ENCODE measurements at places on chromosomes 13 and 19.
A peak's percentile ranks its signal among the peaks of the same experiment; 100 is the strongest.

DNA sequence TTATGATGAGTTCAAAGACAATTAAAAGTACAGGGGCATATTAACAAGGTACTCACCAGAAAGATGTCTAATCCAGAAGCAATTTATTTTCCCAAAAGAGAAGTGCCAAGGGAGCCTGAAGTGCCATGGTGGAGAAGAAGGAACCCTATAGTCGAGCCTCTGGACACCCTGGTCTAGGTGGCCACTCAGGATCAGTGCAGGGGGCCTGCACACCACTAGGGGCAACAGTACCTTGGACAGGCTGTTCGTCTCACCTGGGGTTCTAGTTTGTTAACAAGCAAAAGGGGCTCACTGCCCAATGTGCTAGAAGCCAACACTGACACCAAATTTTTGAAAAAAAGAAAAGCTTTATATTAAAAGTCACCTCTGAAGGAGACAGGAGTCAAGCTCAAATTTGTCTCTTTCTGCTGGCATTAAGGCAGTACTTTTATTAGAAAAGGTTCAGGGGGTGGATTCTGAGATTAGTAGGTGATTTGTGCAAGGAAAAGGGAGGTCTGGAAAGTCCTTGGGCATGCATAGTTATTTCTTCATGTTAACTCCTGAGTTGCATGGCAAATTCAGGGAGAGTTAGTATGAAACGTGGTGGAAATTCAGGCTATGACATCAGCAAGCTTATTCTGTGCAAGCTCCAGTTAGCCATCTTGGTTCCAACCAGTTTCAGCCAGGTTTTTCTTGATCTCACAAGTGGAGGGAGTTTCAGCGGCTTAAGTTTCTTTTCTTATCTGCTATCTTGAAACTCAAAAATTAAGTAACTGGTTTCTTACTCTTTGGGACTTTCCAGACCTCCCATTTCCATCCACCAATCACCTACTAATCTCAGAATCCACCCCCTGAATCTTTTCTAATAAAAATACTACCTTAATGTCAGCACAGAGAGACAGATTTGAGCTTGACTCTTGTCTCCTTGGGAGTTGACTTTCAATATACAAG lies 884 bp upstream of the CBY2 start:
- no peak for DNase-seq

- DNase-seq, result no peak
Measured at GRCh38 chr19:20422216-20423205, 143.1 kb downstream of the ZNF737 start.

DNA sequence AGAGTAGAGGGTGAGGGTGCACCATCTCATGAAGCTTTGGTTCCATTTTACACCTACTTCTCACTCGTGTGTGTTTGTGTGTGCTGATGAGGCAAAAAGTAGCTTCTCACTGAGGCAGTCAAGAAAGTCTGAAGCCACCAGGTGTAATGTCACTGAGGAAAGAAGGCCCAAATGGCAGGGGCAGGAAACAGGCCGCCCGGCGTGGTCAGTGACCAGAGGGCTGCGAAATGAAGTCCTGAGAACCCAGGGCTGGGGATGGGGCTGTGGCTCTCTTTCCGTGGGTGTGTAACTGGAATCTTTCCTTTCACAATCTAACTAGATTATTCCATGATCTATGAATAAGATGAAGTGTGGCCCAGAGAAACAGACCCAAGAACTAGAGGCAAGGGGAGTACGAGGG lies 25.5 kb upstream of the TFDP1 start:
- DNase-seq, result no peak

DNA sequence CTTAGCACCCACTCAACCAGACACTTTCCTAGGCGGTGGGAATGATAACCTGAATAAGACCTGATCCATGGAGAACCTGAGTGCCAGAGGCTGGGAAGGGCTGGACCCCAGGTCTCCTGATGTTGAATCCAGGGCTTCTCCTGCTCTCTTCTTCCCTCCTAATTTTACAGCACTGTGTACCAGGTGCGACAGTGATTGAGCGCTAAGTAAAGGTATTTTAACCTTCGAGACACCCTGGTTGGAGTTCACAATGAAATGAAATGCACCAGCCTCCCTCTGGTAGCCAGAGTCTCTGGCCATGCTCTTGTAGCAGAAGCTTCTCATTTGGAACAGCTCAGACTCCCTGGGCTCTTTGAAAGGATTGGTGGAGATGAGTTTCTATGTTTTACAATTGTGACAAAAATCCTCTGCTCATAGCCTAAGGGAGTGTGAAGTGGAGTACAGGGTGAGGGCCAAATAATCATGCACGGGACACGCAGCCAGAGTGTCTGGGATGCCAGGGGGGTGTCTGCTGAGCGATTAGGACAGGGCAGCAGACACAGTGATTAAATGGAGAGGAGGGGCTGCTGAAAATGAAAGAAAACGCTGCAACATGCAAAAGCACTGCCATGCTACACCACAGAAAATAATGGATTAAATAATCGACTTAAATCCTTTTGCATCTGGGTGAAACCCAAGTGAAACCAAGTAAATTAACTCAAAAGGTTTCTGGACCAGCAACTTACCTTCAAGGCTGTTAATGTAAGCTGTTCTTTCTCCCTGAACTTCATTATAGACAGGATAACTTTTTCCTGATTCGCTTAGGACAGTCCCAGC lies 83.8 kb downstream of the FAM216B start:
- no peak for DNase-seq

DNA sequence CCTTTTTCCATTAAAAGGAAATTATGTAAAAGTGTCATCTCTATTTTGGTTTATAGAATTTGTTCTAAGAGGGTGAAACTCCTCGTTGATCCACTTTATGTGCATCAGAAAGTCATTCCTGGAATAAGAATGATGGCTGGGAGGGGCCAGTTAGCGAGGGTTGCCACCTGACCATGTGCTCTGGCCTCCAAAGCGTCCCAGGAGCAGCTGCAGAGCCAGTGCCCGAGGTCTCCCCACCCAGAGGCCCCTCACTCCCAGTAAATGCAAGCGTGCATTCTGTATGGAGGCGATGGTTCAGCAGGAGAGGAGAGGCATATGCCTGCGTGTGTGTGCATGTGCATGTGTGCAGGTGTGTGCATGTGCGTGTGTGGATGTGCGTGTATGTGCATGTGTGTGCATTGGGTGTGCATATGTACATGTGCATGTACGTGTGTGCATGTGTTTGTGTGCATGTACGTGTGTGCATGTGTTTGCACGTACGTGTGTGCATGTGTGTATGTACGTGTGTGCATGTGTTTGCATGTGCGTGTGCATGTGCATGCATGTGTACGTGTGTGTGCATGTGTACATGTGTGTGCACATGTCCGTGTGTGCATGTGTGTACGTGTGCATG lies 345.8 kb downstream of the TEX29 start:
- no peak for DNase-seq

DNA sequence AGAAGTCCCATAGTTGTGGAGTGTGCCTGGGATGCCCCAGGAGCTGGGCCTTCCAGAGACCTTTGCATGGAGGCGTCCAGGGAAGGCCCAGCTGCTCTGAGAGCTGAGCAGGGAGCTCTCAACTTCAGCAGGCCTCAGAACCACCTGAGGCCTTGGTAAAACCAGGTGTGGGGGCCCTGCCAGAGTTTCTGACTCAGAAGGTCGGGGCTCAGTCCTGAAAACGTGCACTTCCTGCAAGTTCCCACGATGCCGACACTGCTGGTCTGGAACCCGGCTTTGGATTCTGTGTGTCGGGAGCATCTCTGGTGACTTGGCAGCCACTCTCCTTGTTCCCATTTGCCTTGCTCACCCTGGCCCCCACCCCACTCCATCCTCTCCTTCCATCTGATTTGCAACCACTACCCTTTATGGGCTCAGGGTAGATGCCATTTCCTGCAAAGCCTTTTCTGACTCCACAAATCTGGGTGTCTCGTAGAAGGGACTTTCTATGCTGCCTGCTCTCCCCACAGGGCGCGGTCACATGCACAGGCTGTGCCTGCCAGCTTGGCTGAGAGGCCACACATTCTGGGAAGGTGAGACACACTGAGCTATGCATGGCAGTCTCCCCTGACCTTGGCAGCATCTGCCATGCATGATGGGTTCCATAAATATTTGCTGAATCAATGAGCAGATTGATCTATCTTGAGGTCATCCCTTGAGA lies 244.7 kb downstream of the COL4A1 start:
- DNase-seq, result no peak

GRCh38 chr19:12757544-12758274 lies 6.1 kb downstream of the BEST2 start:
- peak; percentile 62 for DNase-seq

- DNase-seq, result no peak
Measured at GRCh38 chr13:99796175-99796819, 175.3 kb downstream of the ZIC5 start.

DNA sequence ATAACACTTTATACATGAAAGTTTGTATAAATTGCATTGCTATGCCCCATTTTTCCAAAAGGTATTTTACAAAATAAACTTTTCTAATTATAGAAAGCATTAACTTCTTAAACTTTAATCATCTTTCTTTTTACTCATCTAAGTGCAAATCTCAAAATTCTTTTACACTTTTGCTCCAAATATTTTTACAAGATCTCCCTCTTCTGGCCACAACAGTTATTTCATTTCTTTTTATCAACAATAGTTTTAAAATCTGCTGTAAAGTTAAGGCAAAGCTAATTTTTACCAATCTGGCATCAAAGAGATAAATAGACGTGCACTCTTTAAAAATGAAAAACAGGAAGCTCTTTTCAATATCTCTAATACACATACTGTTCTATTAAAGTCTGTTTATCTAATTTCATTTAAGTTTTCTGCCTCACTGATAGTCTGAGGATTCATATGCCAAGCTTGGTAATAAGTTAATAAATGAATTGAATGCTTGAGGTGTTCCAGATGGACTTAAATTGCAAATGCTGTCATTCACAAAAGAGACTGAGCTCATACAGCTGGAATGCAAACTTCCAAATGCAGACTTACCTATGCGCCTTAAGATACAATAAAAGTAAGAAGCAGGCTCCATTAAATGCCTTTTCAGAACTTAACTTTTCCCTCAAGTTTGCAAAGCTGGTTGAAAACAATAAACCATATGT lies 583.0 kb upstream of the ATXN8OS start:
- no peak for DNase-seq
